ENCODE measurements at places on chromosomes 5 and 9. TPM values are rescaled to one million over a fixed set of nuclear protein-coding genes. Genes with fewer than 3 reads are reported as not detected.

Gene RAB24
- total RNA-seq, result 29.8 TPM

Gene GABRP
- not detected for total RNA-seq

Gene PTGES
- not detected for total RNA-seq

Gene SLC2A8
- total RNA-seq, result 3.0 TPM

Gene ADGRD2
- not detected for total RNA-seq

Gene IGFBPL1
- total RNA-seq, result not detected

Gene C5orf52
- not detected for total RNA-seq

Gene ARSI
- not detected for total RNA-seq

Gene ARL14EPL
- not detected for total RNA-seq

Gene CD72
- total RNA-seq, result 1.8 TPM

Gene EQTN
- not detected for total RNA-seq

Gene PLPPR1
- total RNA-seq, result not detected

Gene TSTD2
- total RNA-seq, result 15.1 TPM

Gene FOXI1
- total RNA-seq, result not detected

Gene NUDT12
- total RNA-seq, result 2.3 TPM
